Adrenal gland (tissue), 19 donors: ENCODE measurements at places on chromosomes 1 and 21. TPM values are rescaled to one million over a fixed set of nuclear protein-coding genes. Genes with fewer than 3 reads are reported as not detected.

- H3K4me1 ChIP-seq: peaks cover 28% of the 10 kb centered on the region
- no peak for DNase-seq
- H3K4me3 ChIP-seq: no peak overlapping the region
Observed at GRCh38 chr1:54267815-54268761, 68.1 kb downstream of the MRPL37 start.

The TCHH gene
- total RNA-seq: 0.08 TPM

The SH2D1B gene
- total RNA-seq: not detected

DNA sequence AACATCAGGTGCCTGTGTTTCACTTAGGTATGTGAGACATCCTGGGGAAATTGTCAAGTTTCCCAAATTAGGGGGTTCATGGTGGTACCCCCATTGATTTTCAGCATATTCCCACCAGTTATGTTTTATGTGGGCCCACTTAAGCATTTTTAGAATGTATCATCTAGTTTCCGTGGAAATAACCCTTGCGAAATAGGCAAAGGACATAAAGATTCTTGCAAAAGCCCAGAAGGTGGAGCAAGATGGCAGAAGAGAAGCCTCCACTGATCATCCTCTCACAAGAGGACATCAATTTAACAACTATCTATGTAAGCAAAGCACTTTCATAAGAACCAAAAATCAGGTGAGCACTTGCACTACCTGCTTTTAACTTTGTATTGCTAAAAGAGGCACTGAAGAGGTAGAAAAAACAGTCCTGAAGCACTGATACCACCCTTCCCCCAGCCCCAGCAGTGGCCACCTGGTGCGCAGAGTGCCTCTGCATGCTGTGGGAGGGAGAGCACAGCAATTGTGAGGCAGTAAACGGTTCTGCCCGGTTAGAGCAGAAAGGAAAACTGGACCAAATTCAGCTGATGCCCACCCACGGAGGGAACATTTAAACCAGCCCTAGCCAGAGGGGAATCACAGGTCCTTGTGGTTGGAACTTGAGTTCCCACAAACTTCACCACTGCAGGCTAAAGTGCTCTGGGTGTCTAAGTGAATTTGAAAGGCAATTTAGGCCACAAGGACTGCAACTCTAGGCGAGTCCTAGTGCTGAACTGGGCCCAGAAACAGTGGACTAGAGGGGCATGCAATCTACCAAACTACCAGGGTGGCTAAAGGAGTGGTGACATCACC, 23.2 kb downstream of the MCOLN2 start:
- H3K36me3 ChIP-seq: no peaks in the 10 kb centered on the region
- no peak for DNase-seq
- H3K4me1 ChIP-seq: peaks cover 12% of the 10 kb centered on the region
- no peaks in the 10 kb centered on the region for H3K27me3 ChIP-seq
- H3K4me3 ChIP-seq: no peak overlapping the region

- H3K27ac ChIP-seq: no peak overlapping the region
- no peaks in the 10 kb centered on the region for H3K36me3 ChIP-seq
- no peaks in the 10 kb centered on the region for H3K27me3 ChIP-seq
- no peak for DNase-seq
Observed at GRCh38 chr1:101239095-101240040, 2.5 kb downstream of the S1PR1 start.

GRCh38 chr21:39842741-39843459, 24.3 kb upstream of the PCP4 start:
- no peaks in the 10 kb centered on the region for H3K4me1 ChIP-seq
- no peaks in the 10 kb centered on the region for H3K27me3 ChIP-seq
- DNase-seq: no peak
- no peak overlapping the region for H3K4me3 ChIP-seq

The FCRL4 gene
- total RNA-seq: not detected

- no peaks in the 10 kb centered on the region for H3K27me3 ChIP-seq
- no peak for DNase-seq
- H3K4me3 ChIP-seq: no peak overlapping the region
- H3K4me1 ChIP-seq: no peaks in the 10 kb centered on the region
- no peaks in the 10 kb centered on the region for H3K36me3 ChIP-seq
Observed at GRCh38 chr1:60952612-60953111, 129.7 kb upstream of the NFIA start.

DNA sequence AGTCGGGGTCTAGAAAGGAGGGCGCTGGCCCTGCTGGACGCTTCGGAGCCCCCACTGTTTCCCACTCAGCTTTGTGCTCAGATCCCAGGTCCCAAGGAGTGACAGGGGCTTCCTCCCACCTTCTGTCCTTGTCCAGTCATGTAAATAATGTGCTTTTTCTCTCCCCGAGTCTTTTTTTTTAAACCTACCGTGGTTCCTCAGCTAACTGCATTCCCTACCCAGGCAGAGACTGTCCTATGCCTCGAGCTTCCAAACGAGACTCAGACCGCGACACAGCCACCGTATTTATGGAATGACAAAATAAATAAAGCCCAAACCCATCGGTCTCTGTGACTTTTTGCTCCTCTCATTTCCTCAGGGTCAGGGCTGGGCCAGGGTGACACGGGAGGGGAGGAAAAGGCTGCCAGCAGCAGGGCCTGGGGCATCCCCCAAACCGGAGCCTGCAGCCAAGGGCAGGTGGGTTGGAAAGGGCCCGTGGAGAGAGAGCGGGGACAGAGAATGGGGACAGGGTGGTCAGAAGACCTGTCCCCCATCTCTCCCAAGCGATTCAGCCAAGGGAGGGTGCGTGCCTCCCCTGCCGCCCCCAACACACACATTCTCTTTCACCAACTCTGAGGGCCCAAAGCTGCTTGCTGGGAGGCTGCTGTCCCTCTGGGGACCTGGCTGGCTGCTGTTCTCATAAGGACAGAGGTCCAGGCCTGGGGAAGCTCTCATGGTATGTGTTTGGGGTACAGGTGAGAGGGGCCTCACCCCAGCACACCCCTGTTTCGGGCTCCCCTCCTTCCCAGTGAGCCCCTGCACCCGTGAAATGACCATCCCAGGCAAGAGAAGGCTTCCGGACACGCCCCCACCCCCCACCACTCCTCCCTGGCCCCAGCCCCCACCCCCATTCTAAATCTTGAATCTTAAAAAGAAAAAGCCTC, 55.4 kb downstream of the KCNAB2 start:
- no peak overlapping the region for H3K27ac ChIP-seq
- no peak for DNase-seq
- no peaks in the 10 kb centered on the region for H3K36me3 ChIP-seq
- H3K4me3 ChIP-seq: no peak overlapping the region

DNA sequence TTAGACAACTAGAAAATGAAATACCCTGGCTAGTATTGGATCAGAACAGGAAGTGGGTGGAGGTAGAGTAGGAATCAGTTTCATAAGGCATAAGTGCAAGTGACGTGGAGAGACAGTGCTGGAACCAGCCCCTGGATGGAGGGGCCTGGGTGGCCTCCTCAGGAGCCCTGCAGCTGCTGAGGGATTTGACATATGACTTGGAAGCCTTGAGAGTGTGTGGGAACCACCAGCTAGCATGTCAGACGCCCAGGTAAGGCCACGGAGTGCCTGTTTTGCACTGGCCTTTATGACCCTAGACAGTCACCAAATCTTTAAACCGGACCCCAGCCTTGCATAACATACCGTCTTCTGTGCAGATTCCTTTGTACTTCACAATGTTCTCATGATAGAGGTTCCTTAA, 94.4 kb downstream of the RAVER2 start:
- no peak overlapping the region for H3K4me3 ChIP-seq
- no peaks in the 10 kb centered on the region for H3K27me3 ChIP-seq
- H3K4me1 ChIP-seq: no peaks in the 10 kb centered on the region
- no peak for DNase-seq

The CLIC4 gene
- total RNA-seq: 92.8 TPM

The FOXO6 gene
- total RNA-seq: 2.0 TPM

The ETS2 gene
- total RNA-seq: 43.6 TPM

The GPR37L1 gene
- total RNA-seq: 0.49 TPM

DNA sequence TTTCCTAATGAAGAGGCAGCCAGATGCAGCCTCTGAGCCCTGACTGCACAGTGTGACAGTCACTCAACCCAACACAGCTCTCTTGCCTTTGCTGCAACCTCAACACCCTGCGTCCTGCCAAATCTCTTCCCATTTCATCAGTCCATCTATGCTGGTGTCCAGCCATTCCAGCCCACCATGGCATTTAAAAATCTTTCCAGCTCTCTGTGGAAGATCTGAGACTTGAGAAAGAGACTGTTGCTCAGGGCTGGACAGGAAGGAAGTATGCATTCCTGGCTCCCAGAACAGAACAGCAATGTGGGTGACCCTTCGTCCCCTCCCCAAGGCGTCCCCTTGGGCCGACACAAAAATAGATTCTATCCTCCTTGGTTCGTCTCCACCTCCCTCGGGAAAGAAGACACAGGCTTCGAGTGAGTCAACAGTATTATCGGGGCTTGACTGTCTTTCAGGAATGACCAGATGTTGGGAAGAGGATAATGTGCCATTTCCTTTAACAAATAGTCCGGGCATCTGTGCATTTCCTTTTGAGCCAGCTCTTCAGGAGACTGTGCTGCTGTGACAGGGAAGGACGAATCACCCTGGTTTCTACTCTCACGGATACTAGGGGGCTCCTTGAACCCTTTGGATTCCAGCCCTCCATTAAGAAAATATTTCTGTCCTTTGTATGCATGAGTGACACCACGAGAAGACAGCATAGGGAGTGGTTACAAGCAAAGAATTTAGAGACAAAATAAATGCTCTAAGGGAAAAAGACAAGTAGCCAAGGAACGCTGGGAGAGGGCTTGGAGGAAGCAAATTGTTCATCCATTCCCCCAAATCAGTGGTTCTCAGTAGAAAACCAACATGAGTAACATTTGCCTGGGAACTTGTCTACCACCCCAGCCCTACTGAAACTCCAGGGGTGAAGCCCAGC, 111.4 kb upstream of the CDC42BPA start:
- H3K4me3 ChIP-seq: no peak overlapping the region
- DNase-seq: peak; percentile 26
- no peaks in the 10 kb centered on the region for H3K27me3 ChIP-seq
- no peaks in the 10 kb centered on the region for H3K36me3 ChIP-seq
- no peak overlapping the region for H3K27ac ChIP-seq

DNA sequence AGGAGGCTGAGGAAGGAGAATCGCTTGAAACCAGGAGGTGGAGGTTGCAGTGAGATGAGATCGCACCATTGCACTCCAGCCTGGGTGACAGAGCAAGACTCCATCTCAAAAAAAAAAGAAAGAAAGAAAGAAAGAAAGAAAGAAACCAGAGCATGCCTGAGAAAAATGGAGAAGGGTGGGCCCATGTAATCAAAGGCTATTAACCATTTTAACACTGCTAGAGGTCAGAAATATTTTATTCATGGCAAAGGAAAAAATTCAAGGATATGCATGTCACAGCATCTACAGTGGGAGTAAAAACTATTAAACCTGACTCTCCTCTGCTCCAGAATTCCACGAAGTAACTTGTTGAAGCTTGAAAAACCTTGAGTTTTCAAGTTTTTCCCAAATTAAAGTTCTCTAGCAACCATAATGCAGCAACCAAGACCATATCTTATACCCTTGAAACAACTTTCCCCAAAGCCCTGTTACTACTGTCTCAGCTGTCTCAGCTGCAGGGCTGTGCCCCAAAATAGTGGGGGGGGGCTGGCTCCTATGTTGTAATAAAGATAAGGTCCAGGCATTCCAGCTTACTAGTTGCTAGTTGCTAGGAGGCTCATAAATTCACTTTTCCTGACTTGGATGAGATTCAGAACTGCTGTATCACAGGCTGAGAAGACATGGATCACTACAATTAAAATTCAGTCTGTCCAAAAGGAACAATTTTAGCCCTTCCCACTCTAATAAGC, 112.9 kb upstream of the SOD1 start:
- H3K27me3 ChIP-seq: no peaks in the 10 kb centered on the region
- H3K36me3 ChIP-seq: no peaks in the 10 kb centered on the region
- no peak overlapping the region for H3K27ac ChIP-seq
- H3K4me1 ChIP-seq: no peaks in the 10 kb centered on the region
- H3K4me3 ChIP-seq: no peak overlapping the region

DNA sequence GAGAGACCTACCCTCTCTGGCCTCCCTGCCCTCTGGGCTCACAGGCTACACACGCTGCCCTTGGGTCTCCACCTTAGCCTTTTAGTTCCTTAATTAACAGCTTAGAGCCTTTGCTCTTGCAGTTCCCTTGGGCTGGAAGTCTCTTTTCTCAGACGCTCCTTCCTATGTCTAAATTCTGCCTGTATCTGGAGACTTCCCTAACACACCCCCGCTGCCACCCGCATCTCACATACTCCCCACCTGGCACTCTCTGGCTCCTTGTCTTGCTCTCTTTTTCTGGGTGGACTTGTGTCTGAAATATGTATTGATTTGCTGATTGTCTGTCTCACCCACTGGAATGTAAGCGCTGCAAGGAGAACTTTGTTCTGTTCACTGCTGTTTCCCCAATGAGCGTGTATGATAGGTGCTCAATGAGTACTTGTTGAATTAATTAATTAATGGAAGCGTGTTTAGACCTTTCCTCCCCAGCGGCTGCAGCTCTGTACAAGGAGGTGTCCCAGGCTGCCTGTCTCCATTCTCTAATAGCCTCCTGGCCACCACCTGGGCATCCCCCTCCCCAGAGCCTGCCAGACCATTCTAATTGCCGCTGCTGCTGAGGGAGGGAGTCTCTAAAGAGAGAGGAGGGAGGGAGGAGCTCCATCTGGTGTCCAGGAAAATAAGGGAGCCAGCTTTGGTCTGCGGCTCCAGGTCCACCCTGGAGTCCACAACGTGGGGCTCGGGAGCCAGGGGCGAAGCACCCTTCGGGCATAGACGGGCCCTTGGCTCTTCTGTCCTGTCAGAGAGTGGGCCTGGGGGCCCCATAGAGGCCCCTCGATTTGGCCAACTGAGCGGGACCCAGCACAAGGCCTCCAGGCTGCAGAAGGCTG, 95.4 kb downstream of the RNF220 start:
- no peak for DNase-seq
- no peaks in the 10 kb centered on the region for H3K36me3 ChIP-seq
- no peaks in the 10 kb centered on the region for H3K4me1 ChIP-seq
- H3K4me3 ChIP-seq: no peak overlapping the region
- H3K27ac ChIP-seq: no peak overlapping the region
- H3K27me3 ChIP-seq: peaks cover 14% of the 10 kb centered on the region

GRCh38 chr1:185603158-185603557, 131.0 kb upstream of the HMCN1 start:
- H3K27ac ChIP-seq: no peak overlapping the region
- no peaks in the 10 kb centered on the region for H3K27me3 ChIP-seq
- H3K4me3 ChIP-seq: no peak overlapping the region
- no peaks in the 10 kb centered on the region for H3K4me1 ChIP-seq

The TFF1 gene
- total RNA-seq: not detected

- H3K4me1 ChIP-seq: no peaks in the 10 kb centered on the region
- no peak overlapping the region for H3K4me3 ChIP-seq
- no peak overlapping the region for H3K27ac ChIP-seq
- peaks cover 82% of the 10 kb centered on the region for H3K36me3 ChIP-seq
Observed at GRCh38 chr1:204528677-204529076, 12.5 kb downstream of the MDM4 start.
